ENCODE measurements at places on chromosomes 12 and 14.
A peak's percentile ranks its signal among the peaks of the same experiment; 100 is the strongest.

GRCh38 chr12:65646127-65646643 is 178.1 kb upstream of the HMGA2 start:
- DNase-seq, result no peak

DNA sequence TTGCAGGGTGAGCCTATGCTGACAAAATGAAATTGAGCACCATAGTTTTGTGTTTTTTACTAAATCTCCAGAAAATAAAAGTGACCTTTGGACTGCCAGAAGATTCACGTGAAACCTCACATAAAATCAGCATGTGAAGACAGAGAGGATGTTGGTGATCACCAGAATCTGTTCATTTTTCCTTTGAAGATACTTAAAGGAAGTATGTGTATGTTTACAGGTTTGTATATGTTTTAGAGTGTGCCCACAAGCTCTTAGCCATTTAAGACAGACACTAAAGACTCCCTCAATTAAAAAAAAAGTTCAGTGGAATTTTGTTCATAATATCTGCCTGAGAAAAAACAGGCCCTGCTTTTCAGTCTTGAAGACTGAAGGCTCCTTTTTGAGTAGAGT is 25.9 kb downstream of the DDX47 start:
- peak; percentile 57 for DNase-seq

DNA sequence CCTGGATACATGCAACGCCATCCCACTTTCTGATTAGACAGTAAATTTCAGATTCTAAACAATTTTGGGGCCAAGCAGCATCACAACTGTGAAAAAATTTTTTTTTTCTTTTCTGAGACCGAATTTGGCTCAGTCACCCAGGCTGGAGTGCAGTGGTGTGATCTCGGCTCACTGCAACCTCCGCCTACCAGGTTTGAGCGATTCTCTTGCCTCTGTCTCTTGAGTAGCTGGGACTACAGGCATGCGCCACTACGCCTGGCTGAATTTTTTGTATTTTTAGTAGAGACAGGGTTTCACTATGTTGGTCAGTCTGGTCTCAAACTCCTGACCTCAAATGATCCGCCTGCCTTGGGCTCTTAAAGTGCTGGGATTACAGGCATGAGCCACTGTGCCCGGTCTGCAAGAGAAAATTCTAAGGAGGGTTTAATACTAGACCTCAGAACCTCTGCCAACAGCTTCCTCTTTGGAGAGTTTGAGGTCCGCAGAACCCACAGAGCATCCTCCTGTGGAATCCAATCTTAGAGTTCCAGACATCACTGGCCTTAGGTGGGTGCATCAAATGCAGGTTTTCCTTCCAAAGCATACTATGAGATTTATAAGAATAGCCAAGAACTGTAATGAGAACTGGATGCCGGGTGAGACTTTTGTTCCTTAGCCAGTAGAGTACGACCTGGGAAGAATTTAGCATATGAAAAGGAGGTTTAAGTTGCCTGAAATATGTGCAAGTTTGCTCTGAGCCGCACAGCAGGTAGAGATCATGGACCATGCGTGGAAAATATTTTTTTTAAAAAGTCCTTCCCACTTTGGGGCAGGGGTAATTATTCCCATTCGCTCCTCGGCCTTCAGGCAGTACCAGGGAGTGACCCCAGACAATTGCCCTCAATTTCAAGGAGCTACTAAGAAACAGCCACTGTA is 7.8 kb upstream of the PHC1 start:
- DNase-seq, result no peak

- peak; percentile 92 for DNase-seq
Measured at GRCh38 chr14:99266181-99267178, 5.5 kb downstream of the BCL11B start.

DNA sequence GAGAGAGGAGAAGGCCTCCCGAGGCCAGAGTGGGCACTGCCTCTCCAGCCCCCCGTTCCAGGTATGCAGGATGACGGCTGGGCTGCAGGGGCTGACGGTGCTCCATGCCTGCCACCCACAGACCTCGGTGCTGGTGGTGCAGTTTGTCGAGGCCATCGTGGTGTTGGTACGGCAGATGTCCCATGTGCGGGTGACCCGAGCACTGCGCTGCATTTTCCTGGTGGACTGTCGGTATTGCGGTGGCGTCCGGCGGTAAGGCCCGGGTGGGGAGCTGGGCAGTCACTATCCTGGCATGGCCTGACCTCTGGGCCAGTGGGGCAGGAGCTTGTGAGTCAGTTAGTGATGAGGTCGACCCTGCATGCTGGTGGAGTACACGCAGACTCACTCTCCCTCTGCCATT is 47.4 kb downstream of the TPCN1 start:
- no peak for DNase-seq

All from T-helper 2 cell (primary cell).